Astrocyte (in vitro differentiated cells and primary cell): ENCODE measurements at places on chromosomes 3 and 15. TPM values are rescaled to one million over a fixed set of nuclear protein-coding genes. Genes with fewer than 3 reads are reported as not detected.

DNA sequence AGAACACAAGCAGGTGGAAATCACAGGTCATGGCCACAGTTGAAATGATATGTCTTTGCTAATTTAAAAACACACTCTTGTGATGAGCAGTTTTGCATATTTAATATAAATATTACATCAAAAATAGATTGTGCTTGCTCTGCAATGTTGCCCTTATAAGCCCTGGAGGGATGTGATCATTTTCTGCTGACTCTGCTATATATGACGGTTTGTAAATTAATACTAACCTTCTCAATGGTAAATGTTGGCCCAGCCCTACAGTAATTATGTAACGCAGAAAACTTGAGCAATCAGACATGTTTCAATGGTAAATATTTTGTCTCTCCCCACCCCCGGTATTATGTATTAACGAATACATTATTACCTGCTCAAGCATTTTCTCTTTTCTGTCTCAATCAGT, 359.5 kb upstream of the CNTN6 start:
- no peaks in the 10 kb centered on the region for H3K36me3 ChIP-seq
- no peaks in the 10 kb centered on the region for H3K4me1 ChIP-seq
- H3K4me3 ChIP-seq = no peak overlapping the region
- no peaks in the 10 kb centered on the region for H3K27me3 ChIP-seq

DNA sequence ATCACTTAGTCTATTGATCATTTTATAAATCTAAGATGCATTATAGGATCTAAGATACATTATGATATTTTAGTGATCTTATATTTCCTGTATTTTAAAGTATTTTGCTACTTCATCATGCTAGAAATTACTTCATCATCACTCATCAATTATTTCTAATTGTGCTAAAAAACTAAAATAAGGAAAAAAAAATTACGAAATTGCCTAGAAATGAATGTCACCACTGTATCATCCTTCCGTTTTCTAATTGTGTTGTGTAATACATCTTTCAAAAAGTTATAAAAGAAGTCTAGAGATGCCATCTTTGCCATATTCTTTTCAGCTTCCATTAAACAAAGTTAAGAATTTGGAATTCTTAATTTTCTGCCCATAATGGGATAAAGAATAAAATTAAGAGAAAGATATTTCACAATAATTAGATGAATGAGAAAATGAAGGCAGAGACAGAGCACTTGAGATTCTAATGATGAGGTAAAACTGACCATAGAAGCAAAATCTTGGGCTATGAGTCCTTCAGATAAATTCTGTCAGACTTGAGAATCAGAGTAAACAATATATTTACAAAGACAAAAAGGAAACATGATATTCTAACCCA, 48.8 kb downstream of the ALDH1A2 start:
- no peak for DNase-seq
- H3K27ac ChIP-seq = no peak overlapping the region
- H3K4me3 ChIP-seq = no peak overlapping the region
- no peaks in the 10 kb centered on the region for H3K4me1 ChIP-seq
- no peaks in the 10 kb centered on the region for H3K36me3 ChIP-seq

IQCF5 gene
- not detected in 2 replicates for total RNA-seq

CAMK2N2 gene
- 2.6 and 3.4 TPM in 2 replicates for total RNA-seq

REC114 gene
- not detected in 2 replicates for total RNA-seq

GRCh38 chr15:84823282-84823878, 6.2 kb downstream of the ALPK3 start:
- peaks cover 8% of the 10 kb centered on the region for H3K4me1 ChIP-seq
- no peak overlapping the region for H3K27ac ChIP-seq
- no peaks in the 10 kb centered on the region for H3K27me3 ChIP-seq
- no peak overlapping the region for H3K4me3 ChIP-seq
- H3K36me3 ChIP-seq = no peaks in the 10 kb centered on the region

A4GNT gene
- total RNA-seq = not detected in 2 replicates

DNA sequence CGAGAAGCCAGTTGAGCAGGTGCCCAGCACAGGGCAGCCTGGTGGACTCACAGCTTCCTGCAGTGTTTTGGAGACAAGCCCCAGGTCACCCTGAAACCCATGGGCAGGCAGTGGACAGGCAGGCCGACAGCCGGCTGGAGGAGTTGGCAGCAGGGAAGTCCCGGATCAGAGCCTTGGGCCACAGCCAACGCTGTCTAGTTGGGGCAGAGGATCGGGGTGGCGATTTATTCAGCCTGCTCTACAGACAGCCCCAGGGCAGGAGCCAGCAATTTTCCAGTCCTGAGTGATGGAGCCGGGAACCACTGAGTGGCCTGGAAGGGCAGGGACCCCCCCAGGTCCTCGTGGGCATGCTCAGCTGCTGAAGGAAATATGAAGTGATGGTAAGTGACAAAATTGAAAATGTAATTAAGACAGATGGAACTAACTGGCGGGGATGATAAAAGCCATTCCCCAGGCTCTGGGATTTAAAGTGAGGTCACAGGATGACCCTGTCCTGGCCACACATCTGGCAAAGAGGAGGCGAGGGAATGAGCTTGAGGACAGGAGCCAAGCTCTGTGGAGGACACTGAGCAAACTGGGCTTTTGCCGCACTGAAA, 34.4 kb upstream of the TBC1D21 start:
- H3K4me3 ChIP-seq = no peak overlapping the region
- no peak overlapping the region for H3K27ac ChIP-seq
- peaks cover 55% of the 10 kb centered on the region for H3K27me3 ChIP-seq
- DNase-seq = no peak
- H3K36me3 ChIP-seq = no peaks in the 10 kb centered on the region

DNA sequence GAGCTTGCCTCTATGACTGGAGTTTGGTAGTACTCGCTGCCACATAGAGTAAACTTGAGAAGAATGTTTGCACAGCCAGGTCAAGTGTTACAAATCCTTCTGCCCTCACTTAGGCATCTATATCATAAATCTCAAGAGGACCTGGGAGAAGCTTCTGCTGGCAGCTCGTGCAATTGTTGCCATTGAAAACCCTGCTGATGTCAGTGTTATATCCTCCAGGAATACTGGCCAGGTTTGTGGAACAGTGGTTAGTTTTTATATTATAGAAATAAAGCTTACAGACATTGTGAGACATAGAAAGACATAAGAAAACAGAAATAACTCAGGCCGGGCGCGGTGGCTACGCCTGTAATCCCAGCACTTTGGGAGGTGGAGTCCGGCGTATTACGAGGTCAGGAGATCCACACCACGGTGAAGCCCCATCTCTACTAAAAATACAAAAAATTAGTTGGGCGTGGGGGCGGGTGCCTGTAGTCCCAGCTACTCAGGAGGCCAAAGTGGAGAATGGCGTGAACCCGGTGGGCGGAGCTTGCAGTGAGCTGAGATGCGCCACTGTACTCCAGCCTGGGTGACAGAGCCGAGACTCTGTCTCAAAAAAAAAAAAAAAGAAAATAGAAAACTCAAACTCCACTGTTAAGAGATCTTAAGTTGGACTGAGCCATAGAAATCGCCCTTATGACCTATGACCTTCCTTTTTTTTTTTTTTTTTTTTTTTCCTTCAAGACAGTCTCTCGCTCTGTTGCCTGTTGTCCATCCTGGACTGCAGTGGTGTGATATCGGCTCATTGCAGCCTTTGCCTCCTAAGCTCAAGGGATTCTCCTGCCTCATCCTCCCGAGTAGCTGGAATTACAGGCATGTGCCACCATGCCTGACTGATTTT, 2.2 kb downstream of the RPSA start:
- no peaks in the 10 kb centered on the region for H3K27me3 ChIP-seq
- no peak overlapping the region for H3K27ac ChIP-seq
- H3K4me1 ChIP-seq = peaks cover 20% of the 10 kb centered on the region

ZNF502 gene
- total RNA-seq = 1.9 and 2.2 TPM in 2 replicates

TEX9 gene
- 10.3 and 11.0 TPM in 2 replicates for total RNA-seq

TEX55 gene
- not detected in 2 replicates for total RNA-seq

GRCh38 chr3:31962801-31963205, 18.3 kb downstream of the OSBPL10 start:
- peaks cover 34% of the 10 kb centered on the region for H3K4me1 ChIP-seq
- no peaks in the 10 kb centered on the region for H3K27me3 ChIP-seq
- H3K36me3 ChIP-seq = no peaks in the 10 kb centered on the region
- no peak overlapping the region for H3K4me3 ChIP-seq
- no peak for DNase-seq
- H3K27ac ChIP-seq = no peak overlapping the region

DUOXA2 gene
- not detected in 2 replicates for total RNA-seq

MST1R gene
- total RNA-seq = 0.46 and 0.57 TPM in 2 replicates

- H3K27me3 ChIP-seq = no peaks in the 10 kb centered on the region
- no peaks in the 10 kb centered on the region for H3K36me3 ChIP-seq
- H3K27ac ChIP-seq = no peak overlapping the region
- DNase-seq = no peak
- no peak overlapping the region for H3K4me3 ChIP-seq
These were observed 17.5 kb downstream of the STAC start for GRCh38 chr3:36397841-36398240.

FBXW12 gene
- not detected in 2 replicates for total RNA-seq

DNA sequence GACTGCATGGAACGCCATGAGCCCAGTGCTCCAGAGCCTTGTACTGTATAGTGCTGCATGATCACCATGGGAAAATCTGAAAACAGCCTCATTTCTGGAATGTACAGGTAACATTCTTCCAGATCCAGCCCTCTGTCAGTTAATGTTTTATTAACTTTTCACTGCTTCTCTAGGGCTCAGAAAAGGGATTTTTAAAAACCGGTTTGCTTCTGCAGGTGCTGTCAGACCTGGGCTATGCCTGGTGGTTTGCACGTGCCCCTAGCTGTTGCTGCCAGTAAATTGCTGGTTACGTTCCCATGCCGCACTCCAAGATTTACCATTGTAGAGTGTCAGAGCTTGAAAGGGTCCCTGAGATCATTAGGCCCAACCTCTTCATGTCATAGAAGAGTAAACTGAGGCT, 9.0 kb downstream of the SNAPC5 start:
- no peak overlapping the region for H3K4me3 ChIP-seq
- no peak overlapping the region for H3K27ac ChIP-seq

GRCh38 chr15:50979041-50979440, 70.6 kb downstream of the AP4E1 start:
- H3K27me3 ChIP-seq = no peaks in the 10 kb centered on the region
- peak; percentile 79 for DNase-seq
- H3K36me3 ChIP-seq = no peaks in the 10 kb centered on the region
- H3K4me1 ChIP-seq = no peaks in the 10 kb centered on the region
- H3K4me3 ChIP-seq = no peak overlapping the region

- DNase-seq = no peak
- no peaks in the 10 kb centered on the region for H3K27me3 ChIP-seq
- H3K4me1 ChIP-seq = no peaks in the 10 kb centered on the region
These were observed 60.6 kb upstream of the PLCL2 start for GRCh38 chr3:16824081-16824696.

DNA sequence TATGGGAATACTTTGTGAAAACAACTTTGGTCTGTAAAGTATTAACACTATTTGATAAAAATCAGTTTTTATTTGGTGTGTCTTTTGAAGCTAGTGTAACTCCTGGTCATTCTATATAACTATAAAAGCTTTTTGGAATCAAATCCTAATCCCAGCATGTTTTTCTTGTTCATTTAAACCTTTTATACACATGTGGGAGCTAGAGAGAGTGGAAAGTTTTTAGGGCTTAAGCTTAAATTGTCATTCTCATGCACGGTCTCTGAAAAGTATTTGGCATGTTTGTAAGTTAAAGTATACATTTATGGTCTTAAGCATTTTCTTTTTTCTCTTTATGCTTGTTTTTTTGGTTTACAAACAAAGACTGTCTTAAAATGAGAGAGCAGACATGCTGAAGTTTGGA, 83.4 kb upstream of the RARB start:
- H3K4me3 ChIP-seq = no peak overlapping the region
- no peaks in the 10 kb centered on the region for H3K36me3 ChIP-seq
- no peak for DNase-seq
- no peaks in the 10 kb centered on the region for H3K4me1 ChIP-seq
- H3K27ac ChIP-seq = no peak overlapping the region

DNA sequence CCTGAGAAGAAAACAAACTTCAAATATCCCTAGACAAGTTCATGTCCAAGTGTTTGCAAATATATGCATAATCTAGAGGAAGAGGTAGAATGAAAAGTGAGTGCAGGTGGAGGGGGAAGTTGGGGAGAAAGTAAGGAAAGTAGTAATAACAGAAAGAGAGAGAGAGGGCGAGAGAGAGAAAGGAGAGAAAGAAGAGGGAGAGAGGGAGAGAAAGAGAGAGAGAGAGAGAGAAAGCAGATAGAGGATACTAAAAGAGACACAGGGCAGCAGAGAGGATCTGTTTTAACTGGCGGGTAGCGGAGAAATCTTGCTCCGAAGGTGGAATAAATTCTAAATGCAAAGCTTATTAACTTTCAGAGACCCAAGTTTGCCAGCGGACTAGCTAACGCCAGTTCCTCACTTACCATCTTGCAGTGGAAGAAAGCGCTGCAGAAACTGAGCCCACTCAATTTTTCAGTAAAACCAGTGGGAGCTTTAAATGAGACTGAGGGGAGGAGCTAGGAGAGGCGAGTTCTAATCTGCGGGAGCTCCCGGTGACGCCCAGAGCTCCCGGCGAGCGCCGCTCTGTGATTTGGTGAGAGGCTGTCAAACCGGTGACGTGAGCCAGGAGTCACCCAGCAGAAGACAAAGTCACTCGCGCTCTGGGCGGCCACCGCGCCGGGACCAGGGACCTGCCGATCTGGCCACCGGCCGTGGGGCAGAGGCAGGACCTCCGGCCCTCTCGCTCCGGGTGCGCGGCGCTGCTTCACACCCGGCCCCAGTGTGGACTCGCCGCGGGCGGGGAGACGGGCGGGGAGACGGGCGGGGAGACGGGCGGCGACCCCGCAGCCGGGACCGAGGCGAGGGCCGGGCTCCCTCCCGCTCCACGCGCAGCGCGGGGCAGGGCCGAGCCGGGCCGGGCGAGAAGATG, at the start of gene GMNC:
Gene GMNC, minus strand, starts transcription at position 486 of the 910 bp plus-strand sequence. Its CDS starts 79 bp downstream, at position 407.
- H3K27ac ChIP-seq = no peak within 1 kb of the TSS
- H3K36me3 ChIP-seq = no peaks in the 10 kb centered on the region
- peak; percentile 71 for DNase-seq
- peaks cover 5% of the 10 kb centered on the region for H3K27me3 ChIP-seq
- peak within 1 kb of the TSS; percentile 83 for H3K4me3 ChIP-seq

DNA sequence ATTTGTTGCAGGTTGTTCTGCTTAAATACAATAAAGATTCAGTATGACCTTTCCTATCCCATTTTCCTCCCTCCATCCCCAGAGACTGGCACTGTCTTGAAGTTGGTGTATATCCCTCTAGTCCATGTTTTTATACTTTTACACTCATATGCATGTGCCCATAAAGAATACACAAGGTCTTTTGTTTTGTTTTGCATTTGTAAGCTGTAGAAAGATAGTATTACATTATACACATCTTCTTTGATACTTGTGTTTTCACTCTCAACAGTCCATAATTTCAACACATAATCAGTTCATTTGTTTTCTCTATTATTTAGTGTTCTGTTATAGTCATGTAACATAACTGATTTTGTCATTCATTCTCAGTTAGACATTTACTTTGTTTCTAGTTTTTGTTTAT, 88.7 kb upstream of the AADACL2 start:
- no peaks in the 10 kb centered on the region for H3K27me3 ChIP-seq
- H3K27ac ChIP-seq = no peak overlapping the region
- no peak for DNase-seq
- H3K4me1 ChIP-seq = no peaks in the 10 kb centered on the region
- H3K36me3 ChIP-seq = no peaks in the 10 kb centered on the region
- H3K4me3 ChIP-seq = no peak overlapping the region

GRCh38 chr3:38036906-38037305, 2.1 kb upstream of the DLEC1 start:
- peaks cover 11% of the 10 kb centered on the region for H3K4me1 ChIP-seq
- no peak overlapping the region for H3K27ac ChIP-seq
- H3K27me3 ChIP-seq = no peaks in the 10 kb centered on the region
- no peak for DNase-seq

GRCh38 chr3:146218880-146219866, 31.7 kb downstream of the PLSCR4 start:
- no peak for DNase-seq
- no peak overlapping the region for H3K4me3 ChIP-seq
- no peaks in the 10 kb centered on the region for H3K36me3 ChIP-seq
- no peak overlapping the region for H3K27ac ChIP-seq

CCR8 gene
- not detected in 2 replicates for total RNA-seq

NR2F2 gene
- total RNA-seq = 59.0 and 75.8 TPM in 2 replicates
